ENCODE measurements at places on chromosomes 2 and 18. TPM values are rescaled to one million over a fixed set of nuclear protein-coding genes. Genes with fewer than 3 reads are reported as not detected.

DNA sequence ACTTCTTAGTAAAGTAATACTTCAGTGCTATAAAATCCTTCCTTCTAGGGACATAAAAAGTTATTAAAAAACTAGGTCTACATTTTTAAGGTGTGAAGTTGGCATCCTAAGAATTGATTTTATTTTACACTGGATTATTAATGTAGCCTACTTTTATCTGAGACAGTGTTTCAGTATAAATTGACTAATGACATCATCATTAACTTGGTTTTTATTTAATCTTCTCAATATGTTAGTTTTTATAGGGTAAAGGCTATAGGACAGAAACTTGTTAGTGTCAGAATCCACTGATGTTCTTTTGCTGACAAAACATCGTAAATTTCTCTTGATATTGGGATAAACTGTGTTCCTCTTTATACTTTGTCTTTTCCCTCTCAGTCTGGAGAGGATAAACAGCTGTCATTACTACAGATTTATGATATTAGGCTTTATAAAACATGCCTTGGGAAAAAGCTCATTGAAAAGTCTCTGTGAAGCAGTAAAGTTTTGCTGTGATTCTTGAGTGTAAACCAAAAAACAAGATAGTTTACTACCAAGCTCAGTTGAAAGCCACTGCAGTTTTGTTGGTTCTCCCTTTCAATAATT, 569.9 kb downstream of the EPHA4 start:
- H3K27me3 ChIP-seq: no peaks in the 10 kb centered on the region
- no peak for DNase-seq
- no peaks in the 10 kb centered on the region for H3K36me3 ChIP-seq

The CHN1 gene
- 14.0 TPM for total RNA-seq

The SLC16A14 gene
- total RNA-seq: 0.57 TPM

GRCh38 chr2:38709567-38710194, 41.5 kb downstream of the SRSF7 start:
- H3K27ac ChIP-seq: no peak overlapping the region
- no peaks in the 10 kb centered on the region for H3K36me3 ChIP-seq
- no peak overlapping the region for H3K4me3 ChIP-seq
- H3K4me1 ChIP-seq: no peaks in the 10 kb centered on the region
- no peak for DNase-seq

The CHRND gene
- not detected for total RNA-seq

The TTC31 gene
- 20.1 TPM for total RNA-seq

DNA sequence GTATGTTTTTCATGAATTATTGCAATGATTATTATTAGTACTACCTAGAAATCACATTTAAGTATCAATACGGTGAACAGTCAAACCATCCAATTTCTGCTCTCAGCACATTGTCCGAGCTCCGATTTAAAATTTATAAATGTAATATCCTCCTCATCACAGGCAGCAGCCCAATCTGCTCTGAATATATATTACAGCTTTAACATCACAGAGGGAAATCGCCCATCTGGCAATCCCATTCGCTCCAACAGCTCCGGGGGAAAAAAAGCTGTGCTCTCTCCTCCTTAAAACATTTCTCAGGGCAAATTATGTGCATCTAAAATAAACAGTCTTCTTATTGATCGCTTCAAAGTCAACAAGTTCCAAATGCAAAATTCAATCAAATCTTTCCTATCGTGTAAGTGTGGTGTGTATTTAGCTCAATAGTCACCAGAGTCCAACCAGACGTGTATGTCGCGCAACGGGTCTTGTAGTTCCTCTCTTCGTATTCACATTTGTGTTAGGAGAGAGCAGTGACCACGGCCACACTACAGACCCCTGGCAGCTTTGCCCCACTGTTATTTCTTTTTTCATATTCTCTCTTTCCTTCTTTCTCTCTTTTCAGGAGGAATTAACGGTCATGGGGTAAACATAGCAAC, 2.4 kb downstream of the FIGN start:
- no peak overlapping the region for H3K4me3 ChIP-seq
- H3K36me3 ChIP-seq: no peaks in the 10 kb centered on the region
- no peaks in the 10 kb centered on the region for H3K4me1 ChIP-seq
- no peaks in the 10 kb centered on the region for H3K27me3 ChIP-seq

GRCh38 chr2:195562570-195563566, 94.2 kb upstream of the SLC39A10 start:
- no peak overlapping the region for H3K4me3 ChIP-seq
- peaks cover 10% of the 10 kb centered on the region for H3K4me1 ChIP-seq
- no peaks in the 10 kb centered on the region for H3K36me3 ChIP-seq
- no peaks in the 10 kb centered on the region for H3K27me3 ChIP-seq

DNA sequence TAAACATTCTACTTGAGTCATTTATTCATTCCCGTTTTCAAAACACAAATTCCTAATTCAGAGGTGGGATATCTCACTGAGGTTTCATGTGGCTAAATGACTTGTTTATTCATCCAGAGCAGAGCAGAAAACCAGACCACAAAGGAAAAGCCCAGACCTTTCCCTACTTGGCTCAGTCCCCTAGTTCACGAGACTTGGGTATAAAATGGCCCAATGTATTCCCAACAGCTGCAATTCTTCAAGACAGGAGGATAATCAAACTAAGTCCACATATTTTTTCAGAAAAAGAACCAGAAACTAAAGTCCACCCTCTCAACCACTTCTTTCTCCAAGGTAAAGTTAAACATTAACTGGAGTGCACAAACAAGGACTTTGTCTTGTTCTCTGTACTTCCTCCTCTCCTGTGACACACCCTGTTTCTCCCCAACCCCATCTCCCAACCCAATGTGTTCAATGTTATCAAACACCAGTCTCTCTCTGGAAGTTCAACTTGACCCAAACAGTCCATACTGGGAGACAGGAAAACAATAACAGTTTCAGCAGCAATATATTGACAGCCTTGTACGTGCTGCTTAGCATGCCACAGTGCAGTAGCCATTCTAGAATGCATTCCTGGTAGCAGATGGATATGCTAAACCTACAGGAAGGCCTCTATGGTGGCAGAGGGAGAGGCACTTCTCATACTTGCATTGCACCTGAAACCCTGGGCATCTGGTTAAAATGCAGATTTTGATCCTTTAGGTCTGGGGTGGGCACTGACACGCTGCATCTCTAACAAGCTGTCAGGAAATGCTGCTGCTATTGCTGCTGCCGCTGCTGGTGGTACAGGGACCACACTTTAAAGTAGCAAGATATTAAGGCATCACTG, 110.7 kb downstream of the INO80D start:
- H3K4me3 ChIP-seq: no peak overlapping the region
- no peaks in the 10 kb centered on the region for H3K4me1 ChIP-seq
- no peaks in the 10 kb centered on the region for H3K27me3 ChIP-seq

The CARF gene
- 6.5 TPM for total RNA-seq
